ENCODE measurements at places on chromosomes 3 and 15.

- H3K36me3 ChIP-seq = no peaks in the 10 kb centered on the region
- peaks cover 20% of the 10 kb centered on the region for H3K4me1 ChIP-seq
- no peak for DNase-seq
- peaks cover 9% of the 10 kb centered on the region for H3K27me3 ChIP-seq
These were observed 30.5 kb downstream of the CACNA2D2 start for GRCh38 chr3:50472958-50473357.

GRCh38 chr3:159668990-159669476, 319.6 kb upstream of the IL12A start:
- peaks cover 14% of the 10 kb centered on the region for H3K4me1 ChIP-seq
- DNase-seq = no peak
- H3K27me3 ChIP-seq = no peaks in the 10 kb centered on the region
- peak overlapping the region; percentile 84 for H3K27ac ChIP-seq

DNA sequence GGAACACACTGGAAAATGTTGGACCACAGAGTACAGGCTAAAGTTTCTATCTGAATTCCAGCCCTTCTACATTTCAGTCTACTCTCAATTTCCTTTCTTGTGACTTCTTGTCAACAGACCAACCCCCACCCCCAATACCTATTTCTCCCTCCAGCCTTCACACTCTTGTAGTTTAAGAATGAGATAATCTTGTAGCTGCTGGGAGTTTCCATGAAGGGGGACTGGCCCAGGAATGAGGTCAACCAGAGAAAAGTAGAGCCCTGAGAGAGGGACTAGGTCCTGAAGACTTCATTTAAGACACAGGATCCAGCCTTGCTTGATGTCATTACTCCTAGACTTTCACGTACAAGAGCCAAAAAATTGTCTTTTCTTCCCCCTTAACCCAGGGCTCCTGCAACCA, 29.5 kb upstream of the FAM107A start:
- DNase-seq = no peak
- H3K27me3 ChIP-seq = peaks cover 21% of the 10 kb centered on the region
- H3K4me3 ChIP-seq = no peak overlapping the region
- no peak overlapping the region for H3K27ac ChIP-seq
- H3K4me1 ChIP-seq = no peaks in the 10 kb centered on the region
- H3K36me3 ChIP-seq = no peaks in the 10 kb centered on the region

GRCh38 chr3:178703268-178703975, 167.2 kb downstream of the KCNMB2 start:
- H3K36me3 ChIP-seq = no peaks in the 10 kb centered on the region
- no peak for DNase-seq
- H3K27ac ChIP-seq = no peak overlapping the region
- no peaks in the 10 kb centered on the region for H3K27me3 ChIP-seq
- H3K4me3 ChIP-seq = no peak overlapping the region

DNA sequence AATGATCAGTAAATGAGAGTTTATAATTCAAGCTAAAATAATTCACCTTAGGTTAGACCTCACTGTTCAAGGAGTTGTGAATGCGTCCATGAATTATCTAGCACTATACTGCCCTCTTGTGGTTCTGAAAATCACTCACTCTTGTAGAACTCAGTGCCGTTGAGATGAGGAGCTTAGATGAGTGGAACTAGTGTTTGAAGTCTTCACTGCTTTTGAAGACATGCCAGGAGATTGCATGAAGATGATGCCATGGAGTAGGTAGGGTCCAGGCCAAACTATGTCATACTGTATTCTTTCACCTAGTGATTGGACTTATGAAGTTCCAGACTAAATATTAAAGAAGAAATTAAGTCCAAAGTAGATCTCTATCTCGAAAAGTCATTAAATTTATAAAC, 28.8 kb downstream of the LYSMD4 start:
- no peaks in the 10 kb centered on the region for H3K27me3 ChIP-seq
- DNase-seq = peak; percentile 28
- no peak overlapping the region for H3K27ac ChIP-seq
- H3K4me3 ChIP-seq = no peak overlapping the region

- no peak overlapping the region for H3K4me3 ChIP-seq
- no peaks in the 10 kb centered on the region for H3K36me3 ChIP-seq
- no peak overlapping the region for H3K27ac ChIP-seq
- H3K4me1 ChIP-seq = no peaks in the 10 kb centered on the region
- no peak for DNase-seq
- H3K27me3 ChIP-seq = no peaks in the 10 kb centered on the region
These were observed 13.1 kb upstream of the GUCA1C start for GRCh38 chr3:108966773-108967172.

DNA sequence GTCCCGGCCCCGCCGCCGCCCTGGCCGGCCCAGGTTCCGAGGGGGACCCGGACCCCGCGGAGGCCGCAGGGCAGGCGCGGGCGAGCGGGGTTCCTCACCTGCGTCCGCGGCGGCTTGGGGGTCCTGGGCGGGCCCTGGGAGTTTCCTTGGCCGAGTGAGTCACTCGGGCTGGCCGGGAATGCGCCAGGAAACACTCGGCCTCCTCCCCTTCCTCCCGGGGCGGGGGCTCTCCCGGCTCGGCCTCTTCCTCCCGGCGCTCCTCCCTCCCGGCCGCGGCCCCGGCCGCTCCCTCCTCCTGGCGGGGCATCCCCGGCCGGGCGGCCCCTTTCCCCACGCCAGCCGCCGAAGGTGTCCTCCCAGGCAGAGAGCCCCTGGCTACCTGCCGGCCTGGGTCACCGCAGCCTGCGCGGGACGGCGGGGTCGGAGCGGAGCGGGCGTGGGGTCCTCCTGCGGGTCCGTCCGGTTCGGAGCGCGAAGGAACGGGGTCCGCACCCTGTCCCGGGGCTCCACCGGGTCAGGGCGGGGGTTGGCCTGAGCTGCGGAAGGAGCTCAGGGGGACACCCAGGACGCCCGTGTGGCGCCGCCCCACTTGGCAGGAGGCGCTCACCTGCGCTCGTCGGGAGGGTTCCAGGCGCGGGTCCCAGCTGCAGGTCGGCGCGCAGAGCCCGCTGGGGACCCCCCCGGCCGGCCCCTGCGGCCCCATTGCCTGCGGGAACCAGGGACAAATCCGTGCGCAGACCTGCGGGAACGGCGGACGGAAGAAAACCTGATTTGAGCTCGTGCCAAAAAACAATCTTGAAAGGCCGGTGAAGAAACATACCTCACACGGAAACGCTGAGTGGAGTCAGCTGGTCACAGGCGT, at the start of gene CYFIP1:
Gene CYFIP1 (minus strand): TSS at position 180 of the 862 bp plus-strand sequence. CDS start 33,083 bp downstream, outside the sequence.
- peak; percentile 80 for DNase-seq
- H3K4me3 ChIP-seq = peak within 1 kb of the TSS; percentile 93
- peaks cover 16% of the 10 kb centered on the region for H3K4me1 ChIP-seq
- H3K27ac ChIP-seq = no peak within 1 kb of the TSS
- peaks cover 19% of the 10 kb centered on the region for H3K27me3 ChIP-seq
